ENCODE measurements at places on chromosomes 1 and 21.
A peak's percentile ranks its signal among the peaks of the same experiment; 100 is the strongest.

GRCh38 chr1:109151146-109151990 lies 37.5 kb downstream of the ELAPOR1 start:
- DNase-seq: peak; percentile 71

GRCh38 chr1:84505493-84506001 lies 639 bp upstream of the SPATA1 start:
- no peak for DNase-seq

GRCh38 chr1:84367219-84367618 lies 31.1 kb upstream of the DNASE2B start:
- DNase-seq: no peak

DNA sequence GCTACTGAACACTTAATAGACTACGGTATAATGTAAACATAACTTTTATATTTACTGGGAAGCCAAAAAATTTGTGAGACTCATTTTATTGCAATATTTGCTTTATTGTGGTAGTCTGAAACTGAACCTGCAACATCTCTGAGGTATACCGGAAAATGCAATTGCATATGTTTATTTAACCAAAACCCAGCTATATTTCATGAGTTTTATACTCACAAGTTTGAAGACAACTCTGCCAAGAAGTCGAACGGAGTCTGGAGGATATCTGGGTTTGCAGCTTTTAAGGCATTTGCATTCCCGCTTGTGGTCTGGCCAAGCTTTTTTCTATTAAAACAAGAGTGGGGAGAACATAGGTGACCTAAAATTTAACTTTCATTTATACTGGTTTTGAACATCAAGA lies 171.9 kb downstream of the SMYD3 start:
- DNase-seq: no peak
